ENCODE measurements at places on chromosomes 2 and 18.

DNA sequence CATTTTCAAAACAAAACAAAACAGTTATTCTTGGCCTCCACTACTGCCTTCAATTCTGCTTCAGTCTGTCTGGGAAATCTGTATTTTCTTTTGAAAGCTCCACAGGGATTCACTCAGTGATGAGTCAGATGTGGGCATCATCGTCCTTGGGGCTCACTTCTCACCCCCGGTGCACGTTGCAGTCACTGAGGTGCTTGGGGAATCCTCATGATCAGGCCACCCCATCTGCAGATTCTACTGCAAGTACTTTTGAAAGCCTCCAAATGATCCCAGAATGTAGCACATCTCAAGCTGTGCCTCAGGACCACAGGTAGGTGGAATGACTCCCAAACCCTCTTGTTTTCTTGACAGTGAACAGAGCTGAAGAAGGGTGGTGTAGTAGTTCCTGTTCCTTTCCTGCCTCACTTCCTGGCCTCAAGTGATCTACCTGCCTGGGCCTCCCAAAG, 34.3 kb downstream of the LPIN2 start:
- no peak for DNase-seq

DNA sequence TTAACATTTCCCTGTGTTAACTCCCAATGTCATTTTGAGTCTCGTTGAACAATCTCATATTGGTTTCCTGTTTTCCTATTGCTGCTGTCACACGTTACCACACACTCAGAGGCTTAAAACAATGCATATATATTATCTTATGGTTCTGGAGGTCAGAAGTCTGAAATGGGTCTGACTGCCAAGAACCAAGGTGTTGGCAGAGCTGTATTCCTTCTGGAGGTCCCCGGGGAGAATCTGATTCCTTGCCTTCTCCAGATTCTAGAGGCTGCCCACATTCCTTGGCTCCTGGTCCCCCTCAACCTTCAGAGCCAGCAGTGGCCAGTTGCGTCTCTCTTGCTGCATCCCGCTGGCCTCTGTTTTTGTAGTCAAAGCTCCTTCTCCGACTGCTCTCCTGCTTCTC, 17.5 kb downstream of the COL4A4 start:
- DNase-seq: no peak

- no peak for DNase-seq
Observed at GRCh38 chr2:150626934-150627411, 139.5 kb upstream of the RND3 start.

GRCh38 chr2:202014759-202015211, 18.9 kb upstream of the FZD7 start:
- no peak for DNase-seq

- no peak for DNase-seq
Observed at GRCh38 chr18:25621144-25621543, 269.2 kb upstream of the ZNF521 start.

GRCh38 chr2:160465002-160465401, 28.6 kb downstream of the RBMS1 start:
- no peak for DNase-seq

GRCh38 chr18:24795129-24795528, 334.7 kb downstream of the HRH4 start:
- DNase-seq: no peak

GRCh38 chr18:41753826-41754225, 201.2 kb upstream of the PIK3C3 start:
- DNase-seq: no peak

- no peak for DNase-seq
Observed at GRCh38 chr2:226308323-226308680, 491.3 kb downstream of the IRS1 start.

DNA sequence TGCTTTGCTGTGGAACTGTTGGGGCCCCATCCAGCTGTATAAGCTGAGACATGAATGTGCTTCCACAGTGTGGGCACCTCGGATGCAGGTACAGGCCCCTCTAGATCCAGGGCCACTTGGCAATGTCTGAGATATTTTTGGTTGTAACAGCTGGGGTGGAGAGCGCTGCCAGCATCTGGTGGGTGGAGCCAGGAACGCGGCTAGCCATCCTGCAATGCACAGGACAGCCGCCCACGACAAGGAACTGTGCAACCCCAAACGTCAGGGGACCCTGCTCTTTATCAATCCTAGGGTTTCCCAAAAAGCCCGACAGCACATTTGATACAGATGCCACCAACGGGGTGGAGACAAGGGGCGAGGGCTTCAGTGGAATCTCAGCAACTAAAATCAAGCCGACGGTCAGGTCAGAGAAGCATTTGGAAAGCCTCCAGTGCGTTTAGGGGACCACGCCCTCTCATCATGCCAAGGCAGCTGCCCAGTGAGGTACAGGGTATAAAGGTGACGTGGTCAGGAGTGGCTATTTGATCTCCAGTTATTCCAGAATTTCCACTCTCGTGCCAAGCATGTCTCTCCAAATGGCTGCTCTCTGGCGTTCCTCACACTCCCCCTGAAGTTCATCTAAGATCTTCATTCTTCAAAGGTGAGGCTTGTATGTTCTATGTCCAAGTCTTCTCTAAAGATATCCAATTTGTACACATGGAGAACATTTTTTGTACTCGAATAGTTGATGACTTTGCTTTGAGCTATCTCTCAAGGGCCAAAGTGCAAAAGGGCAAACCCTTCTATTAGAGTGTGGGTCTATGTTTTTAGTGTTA, 55.7 kb downstream of the LRRFIP1 start:
- DNase-seq: no peak

DNA sequence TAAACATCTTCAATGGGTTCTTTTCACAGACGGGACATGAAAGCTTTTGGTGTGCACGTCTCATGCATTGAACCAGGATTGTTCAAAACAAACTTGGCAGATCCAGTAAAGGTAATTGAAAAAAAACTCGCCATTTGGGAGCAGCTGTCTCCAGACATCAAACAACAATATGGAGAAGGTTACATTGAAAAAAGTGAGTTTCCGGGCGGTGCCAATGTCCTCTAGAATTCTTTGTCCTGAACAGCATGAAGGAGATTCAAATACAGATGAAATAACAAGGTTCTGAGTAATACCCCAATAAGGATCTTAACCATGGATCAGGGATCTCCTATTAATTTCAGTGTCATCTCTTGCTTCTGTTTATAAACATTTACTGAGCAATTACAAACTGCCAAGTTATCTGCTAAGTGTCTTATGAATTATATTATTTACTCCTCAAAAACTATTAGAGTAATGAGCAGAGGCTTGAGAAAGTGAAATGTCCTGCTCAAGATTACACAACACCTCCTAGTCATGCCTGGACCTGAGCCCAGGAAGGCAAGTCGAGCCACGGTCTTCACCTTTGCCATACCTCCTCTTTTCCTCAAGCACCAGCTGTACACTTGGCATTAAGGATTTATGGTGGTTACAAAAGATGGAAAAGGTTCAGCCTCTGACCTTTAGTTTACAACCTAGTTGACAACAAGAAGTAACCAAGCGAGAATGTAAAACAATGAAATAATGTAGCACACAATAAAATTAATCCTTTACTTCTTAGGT, 22.6 kb downstream of the DHRS9 start:
- DNase-seq: no peak

Measured in activated T-cell treated with anti-CD3 and anti-CD28 coated beads, Interleukin-2, amount 50 U/mL, for 4 hours (primary cell).